ENCODE measurements at places on chromosomes 2 and 18.
A peak's percentile ranks its signal among the peaks of the same experiment; 100 is the strongest.

GRCh38 chr2:182818925-182819324 is 47.5 kb downstream of the FRZB start:
- no peak for DNase-seq

DNA sequence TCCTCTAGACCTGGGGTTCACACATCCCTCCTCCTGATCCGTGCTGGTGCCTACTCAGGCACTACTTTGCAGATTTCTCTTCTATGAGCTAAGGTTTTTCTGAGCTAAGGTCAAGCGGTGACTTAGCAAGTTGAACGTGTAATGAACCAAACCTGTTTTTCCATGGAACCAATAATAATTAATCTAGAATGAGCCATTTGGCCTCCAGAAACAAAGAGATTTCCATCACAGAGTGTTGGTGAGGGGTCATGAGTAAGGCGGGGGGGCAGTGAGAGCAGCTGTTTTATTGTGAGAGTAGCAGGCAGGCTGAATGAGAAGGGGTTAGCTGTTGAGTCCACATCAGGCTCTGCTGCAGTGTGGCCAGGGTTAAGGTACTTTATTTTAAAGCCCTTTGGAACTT is 112.0 kb upstream of the FOSL2 start:
- DNase-seq = no peak

GRCh38 chr2:168178520-168179324 is 68.7 kb downstream of the STK39 start:
- DNase-seq = no peak

DNA sequence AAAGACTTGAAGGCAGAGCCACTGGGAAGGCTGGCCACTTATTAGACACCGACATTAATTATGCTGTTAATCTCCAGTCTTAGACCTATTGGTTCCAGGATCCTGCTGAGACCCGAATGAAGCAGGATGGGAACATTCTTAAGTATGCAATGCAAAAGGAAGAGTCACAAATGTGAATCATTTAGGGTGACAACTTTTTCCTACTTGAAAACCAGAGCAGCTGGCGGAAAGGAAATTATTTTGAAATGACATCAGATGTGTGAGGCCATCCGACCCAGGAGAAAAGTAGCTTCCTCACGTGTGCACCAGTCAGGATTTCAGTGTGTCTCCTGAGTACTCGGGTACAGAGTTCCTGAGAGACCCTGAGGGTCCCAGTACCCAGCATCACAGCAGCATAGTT is 222.9 kb upstream of the NCKAP5 start:
- DNase-seq = peak; percentile 51

DNA sequence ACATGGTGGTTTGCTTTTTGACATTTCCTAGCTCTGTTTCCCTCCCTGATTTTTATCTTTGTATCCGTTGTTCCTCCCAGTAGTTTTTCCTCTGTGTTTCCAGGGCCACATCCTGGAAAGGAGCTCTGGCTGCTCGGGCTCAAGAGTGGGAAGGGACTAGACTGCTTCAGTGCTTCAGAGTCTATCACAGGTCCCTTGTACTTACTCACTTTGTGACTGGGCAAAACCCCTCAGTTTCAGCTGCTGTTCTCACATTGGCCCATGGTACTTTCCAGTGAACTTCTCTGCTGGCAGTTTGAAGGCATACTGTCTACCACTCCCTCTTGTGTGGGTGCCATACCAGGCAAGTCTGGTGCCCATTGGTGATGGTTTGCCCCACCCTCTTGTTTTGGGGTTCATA is 7.5 kb upstream of the STAMBP start:
- DNase-seq = no peak

GRCh38 chr2:57146951-57147350 is 899.7 kb upstream of the VRK2 start:
- no peak for DNase-seq

All from fibroblast of mammary gland (primary cell).